Mesangial cell (primary cell): ENCODE measurements at places on chromosomes 2 and 18. TPM values are rescaled to one million over a fixed set of nuclear protein-coding genes. Genes with fewer than 3 reads are reported as not detected.

The MRPL19 gene
- total RNA-seq: 23.1 and 42.0 TPM in 2 replicates

The SERPINB10 gene
- not detected in 2 replicates for total RNA-seq

The CRYGC gene
- not detected in 2 replicates for total RNA-seq

The PRSS56 gene
- total RNA-seq: not detected in 2 replicates

The ABCG5 gene
- not detected in 2 replicates for total RNA-seq

The TBC1D8 gene
- total RNA-seq: 3.7 and 7.0 TPM in 2 replicates

The CD8B gene
- total RNA-seq: not detected in 2 replicates

The FLACC1 gene
- total RNA-seq: 0.89 TPM in 1 of 2 replicates, not detected in the other

The CNTNAP5 gene
- not detected in 2 replicates for total RNA-seq

The LYG1 gene
- 0.51 TPM in 1 of 2 replicates, not detected in the other for total RNA-seq

The DCDC2C gene
- total RNA-seq: not detected in 2 replicates

The CLEC4F gene
- total RNA-seq: not detected in 2 replicates

The RAPGEF4 gene
- total RNA-seq: 0.16 and 0.38 TPM in 2 replicates

The PAX3 gene
- not detected in 2 replicates for total RNA-seq

The CPLX4 gene
- not detected in 2 replicates for total RNA-seq

The IL37 gene
- total RNA-seq: not detected in 2 replicates
